ENCODE measurements at places on chromosomes 3 and 15. TPM values are rescaled to one million over a fixed set of nuclear protein-coding genes. Genes with fewer than 3 reads are reported as not detected.

DNA sequence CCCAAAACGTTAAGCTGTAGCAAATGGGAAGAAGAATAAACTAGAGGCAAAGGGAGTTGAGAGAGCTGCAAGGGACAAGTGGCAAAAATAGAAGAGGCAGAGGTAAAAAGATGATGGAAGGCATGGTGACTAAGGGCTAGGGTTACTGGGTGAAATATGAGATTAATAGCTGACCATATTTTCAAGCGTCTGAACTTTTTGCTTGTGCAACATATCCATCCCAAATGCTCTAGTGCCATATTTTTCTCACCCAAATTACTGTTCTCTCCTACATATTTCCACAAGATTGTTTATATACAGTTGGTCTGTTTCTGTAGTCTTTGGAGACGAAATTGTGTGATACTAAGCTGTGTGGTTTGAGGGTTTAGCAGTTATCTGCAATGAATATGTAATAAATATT lies 145.5 kb downstream of the GMNC start:
- no peaks in the 10 kb centered on the region for H3K4me1 ChIP-seq
- no peak for DNase-seq
- no peaks in the 10 kb centered on the region for H3K36me3 ChIP-seq
- H3K27me3 ChIP-seq = no peaks in the 10 kb centered on the region
- H3K27ac ChIP-seq = no peak overlapping the region
- no peak overlapping the region for H3K4me3 ChIP-seq

- H3K27ac ChIP-seq = peak overlapping the region; percentile 90
- peaks cover 11% of the 10 kb centered on the region for H3K36me3 ChIP-seq
- H3K4me1 ChIP-seq = peaks cover 75% of the 10 kb centered on the region
- H3K27me3 ChIP-seq = no peaks in the 10 kb centered on the region
- H3K4me3 ChIP-seq = peak overlapping the region; percentile 81
Measured at GRCh38 chr3:106333911-106334618, 465.3 kb upstream of the CBLB start.

DNA sequence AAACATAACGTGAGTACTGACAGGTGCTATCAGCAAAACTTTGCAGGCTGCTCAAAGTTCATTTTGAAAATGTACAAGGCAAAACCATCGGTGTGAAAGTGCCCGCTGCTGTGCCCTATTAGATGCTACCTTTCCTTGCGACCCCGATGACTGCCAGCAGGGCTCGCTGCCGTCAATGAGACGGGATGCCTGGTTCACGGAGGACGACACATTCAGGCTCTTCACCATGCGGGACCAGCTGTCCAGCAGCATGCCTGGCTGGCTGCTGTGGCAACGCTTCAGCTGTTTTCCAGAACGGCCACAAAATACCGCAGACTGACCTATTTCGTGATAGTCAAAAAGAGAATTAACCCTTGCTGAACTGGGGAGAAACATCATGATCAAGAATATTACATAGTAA lies 92.7 kb upstream of the OCA2 start:
- H3K27me3 ChIP-seq = no peaks in the 10 kb centered on the region
- no peak overlapping the region for H3K4me3 ChIP-seq
- no peak for DNase-seq
- H3K4me1 ChIP-seq = peaks cover 8% of the 10 kb centered on the region

- no peak overlapping the region for H3K27ac ChIP-seq
- H3K36me3 ChIP-seq = peaks cover 7% of the 10 kb centered on the region
- no peaks in the 10 kb centered on the region for H3K4me1 ChIP-seq
- no peak for DNase-seq
- H3K4me3 ChIP-seq = no peak overlapping the region
Measured at GRCh38 chr3:175246234-175246633, 387.1 kb downstream of the NAALADL2 start.

GRCh38 chr15:74988007-74988800 lies 7.2 kb upstream of the SCAMP5 start:
- no peaks in the 10 kb centered on the region for H3K36me3 ChIP-seq
- peaks cover 28% of the 10 kb centered on the region for H3K27me3 ChIP-seq
- no peak for DNase-seq
- peaks cover 5% of the 10 kb centered on the region for H3K4me1 ChIP-seq
- H3K27ac ChIP-seq = no peak overlapping the region

GRCh38 chr15:36903195-36903594 lies 197.2 kb downstream of the MEIS2 start:
- H3K36me3 ChIP-seq = no peaks in the 10 kb centered on the region
- peaks cover 6% of the 10 kb centered on the region for H3K27me3 ChIP-seq
- H3K27ac ChIP-seq = no peak overlapping the region

GRCh38 chr3:47580481-47580880 lies 1.8 kb upstream of the CSPG5 start:
- no peak for DNase-seq
- H3K4me1 ChIP-seq = no peaks in the 10 kb centered on the region
- no peak overlapping the region for H3K27ac ChIP-seq
- H3K36me3 ChIP-seq = no peaks in the 10 kb centered on the region
- H3K4me3 ChIP-seq = peak overlapping the region; percentile 30
- H3K27me3 ChIP-seq = peaks cover 15% of the 10 kb centered on the region

DNA sequence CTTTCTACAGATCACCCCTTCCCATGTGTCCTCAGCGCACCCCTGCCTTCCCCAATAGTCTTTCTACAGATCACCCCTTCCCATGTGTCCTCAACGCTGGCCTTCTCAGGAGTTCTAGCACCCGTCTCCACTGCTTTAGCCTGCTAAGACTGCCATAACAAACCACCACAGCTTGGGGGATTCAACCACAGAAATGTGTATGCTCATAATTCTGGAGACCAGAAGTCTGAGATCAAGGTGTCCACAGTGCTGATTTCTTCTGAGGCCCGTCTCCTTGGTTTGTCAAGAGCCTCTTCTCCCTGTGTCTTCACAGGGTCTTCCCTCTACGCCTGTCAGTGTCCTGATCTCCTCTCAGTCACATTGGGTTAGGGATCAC lies 68.1 kb upstream of the CGNL1 start:
- no peak overlapping the region for H3K27ac ChIP-seq
- H3K4me3 ChIP-seq = no peak overlapping the region
- peaks cover 11% of the 10 kb centered on the region for H3K27me3 ChIP-seq
- peaks cover 6% of the 10 kb centered on the region for H3K4me1 ChIP-seq
- no peak for DNase-seq
- no peaks in the 10 kb centered on the region for H3K36me3 ChIP-seq

- no peaks in the 10 kb centered on the region for H3K27me3 ChIP-seq
- no peak overlapping the region for H3K27ac ChIP-seq
- H3K36me3 ChIP-seq = no peaks in the 10 kb centered on the region
- no peak overlapping the region for H3K4me3 ChIP-seq
- no peaks in the 10 kb centered on the region for H3K4me1 ChIP-seq
Measured at GRCh38 chr15:64763462-64763861, 11.9 kb downstream of the RBPMS2 start.

DNA sequence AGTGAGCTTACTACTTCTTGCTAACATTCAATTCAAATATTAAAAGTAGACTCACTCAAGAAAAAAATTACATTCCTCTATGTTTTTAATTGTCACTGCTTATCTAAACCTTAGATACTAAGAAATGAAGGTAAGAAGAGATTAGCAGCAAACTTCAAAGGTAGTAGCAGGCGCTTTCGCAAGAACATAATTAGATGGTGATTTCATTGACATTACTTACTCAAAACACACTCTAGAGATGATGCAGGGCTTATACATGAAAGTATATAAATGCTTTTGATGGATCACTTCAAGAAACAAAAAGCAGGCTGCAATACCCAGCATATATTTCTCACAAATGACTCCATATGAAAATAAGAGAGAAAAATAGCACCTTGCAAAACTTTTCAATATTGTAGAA lies 86.8 kb downstream of the FSIP1 start:
- peaks cover 9% of the 10 kb centered on the region for H3K4me1 ChIP-seq
- DNase-seq = no peak
- H3K36me3 ChIP-seq = no peaks in the 10 kb centered on the region
- H3K4me3 ChIP-seq = no peak overlapping the region
- H3K27ac ChIP-seq = no peak overlapping the region

- H3K4me1 ChIP-seq = peaks cover 2% of the 10 kb centered on the region
- DNase-seq = no peak
- peak overlapping the region; percentile 25 for H3K4me3 ChIP-seq
Measured at GRCh38 chr3:122146466-122146865, 37.0 kb upstream of the CASR start.

DNA sequence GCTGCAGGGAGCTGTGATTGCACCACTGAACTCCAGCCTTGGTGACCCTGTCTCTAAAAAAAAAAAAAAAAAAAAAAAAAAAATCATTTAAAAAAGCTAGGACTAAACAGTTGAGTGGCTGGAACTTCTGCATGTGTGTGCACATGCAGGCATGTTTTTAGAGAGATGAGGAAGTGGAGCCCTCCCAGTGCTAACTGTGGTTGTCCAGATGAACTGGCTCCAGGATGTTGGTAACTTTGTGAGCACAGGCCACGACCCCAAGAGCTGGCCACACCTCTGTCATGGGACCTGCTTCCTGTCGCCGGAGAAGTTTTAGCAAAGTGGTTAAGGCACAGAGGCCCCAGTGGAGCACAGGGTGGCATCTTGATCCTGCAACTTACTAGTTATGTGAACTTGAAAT lies 27.0 kb downstream of the CHCHD6 start:
- DNase-seq = no peak
- H3K27ac ChIP-seq = no peak overlapping the region
- no peaks in the 10 kb centered on the region for H3K27me3 ChIP-seq
- no peak overlapping the region for H3K4me3 ChIP-seq
- peaks cover 6% of the 10 kb centered on the region for H3K4me1 ChIP-seq

- no peaks in the 10 kb centered on the region for H3K36me3 ChIP-seq
- no peak overlapping the region for H3K4me3 ChIP-seq
Measured at GRCh38 chr3:59632760-59633573, 583.1 kb upstream of the CFAP20DC start.

DNA sequence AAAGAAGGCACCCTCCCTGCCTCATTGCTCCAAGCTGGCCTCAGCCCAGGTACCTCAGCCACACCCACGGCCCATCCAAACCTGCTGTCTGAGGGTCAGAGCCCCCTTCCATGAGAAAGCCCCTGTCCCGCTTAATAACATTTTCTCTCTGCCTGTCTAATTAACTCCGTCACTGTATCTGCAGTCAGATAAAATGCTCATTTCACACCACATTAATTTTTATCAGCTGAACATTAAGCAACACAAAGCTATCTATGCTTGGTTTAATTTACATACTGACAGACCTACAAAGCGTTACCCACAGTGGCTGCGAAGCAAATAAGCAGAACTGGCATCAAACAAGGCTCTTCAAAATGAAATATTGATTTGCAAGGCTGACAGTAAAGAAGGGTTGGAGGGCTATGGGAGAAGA lies 309.8 kb upstream of the ICE2 start:
- peaks cover 15% of the 10 kb centered on the region for H3K36me3 ChIP-seq
- no peak for DNase-seq
- no peak overlapping the region for H3K27ac ChIP-seq
- peaks cover 13% of the 10 kb centered on the region for H3K4me1 ChIP-seq
- H3K4me3 ChIP-seq = no peak overlapping the region

DNA sequence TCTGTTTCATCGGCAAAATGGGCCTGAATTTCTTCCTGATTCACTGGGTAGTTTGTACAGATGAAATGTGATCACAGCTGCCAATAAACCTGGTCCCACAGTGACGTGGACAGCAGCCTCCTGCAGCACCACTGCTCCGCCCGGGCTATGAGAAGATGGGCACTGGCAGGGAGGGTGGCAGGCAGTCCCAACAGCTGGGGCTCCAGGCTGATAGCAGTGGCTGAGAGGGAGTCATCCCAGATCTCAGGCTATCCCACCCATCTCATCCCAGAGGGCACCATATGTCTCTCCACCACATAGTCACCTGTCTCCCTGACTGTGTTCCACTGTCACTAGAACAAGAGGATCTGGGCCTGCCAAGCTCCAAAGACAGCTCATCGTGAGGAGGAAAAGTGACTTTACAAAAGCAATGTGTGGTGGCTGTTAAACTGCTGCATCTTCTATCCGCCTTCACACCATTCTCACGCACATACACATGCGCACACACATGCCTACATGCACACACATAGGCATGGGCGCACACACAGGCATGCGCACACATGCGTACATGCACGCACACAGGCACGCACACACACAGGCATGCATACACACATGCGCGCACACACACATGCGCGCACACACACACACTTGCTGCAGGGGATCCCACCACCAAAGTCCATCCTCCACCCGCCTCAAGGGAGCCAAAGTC lies 46.2 kb downstream of the RGMA start:
- H3K27ac ChIP-seq = no peak overlapping the region
- H3K4me3 ChIP-seq = no peak overlapping the region
- peaks cover 15% of the 10 kb centered on the region for H3K4me1 ChIP-seq
- peak; percentile 16 for DNase-seq
- peaks cover 9% of the 10 kb centered on the region for H3K36me3 ChIP-seq
- H3K27me3 ChIP-seq = no peaks in the 10 kb centered on the region

DNA sequence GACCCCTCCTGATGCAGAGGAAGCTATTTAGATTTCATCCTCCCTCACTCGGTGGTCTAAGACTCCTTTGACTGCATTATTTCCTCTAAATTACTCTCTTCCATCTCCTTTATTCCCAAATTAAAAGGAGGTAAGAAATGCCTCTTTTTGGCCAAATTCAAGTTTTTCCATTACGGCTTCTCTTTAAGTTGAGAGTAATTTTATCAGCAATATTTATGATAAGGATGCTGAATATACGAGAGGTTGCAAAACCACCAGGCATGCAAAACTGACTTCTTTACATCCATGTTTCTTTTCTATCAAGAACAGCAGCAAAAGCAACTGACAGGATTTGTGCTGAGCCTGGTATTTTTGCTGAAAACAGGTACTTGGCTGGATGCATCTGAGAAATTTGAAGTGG lies 262.0 kb upstream of the RARB start:
- no peak overlapping the region for H3K27ac ChIP-seq
- no peak overlapping the region for H3K4me3 ChIP-seq
- peaks cover 5% of the 10 kb centered on the region for H3K36me3 ChIP-seq
- no peaks in the 10 kb centered on the region for H3K27me3 ChIP-seq
- DNase-seq = no peak
- no peaks in the 10 kb centered on the region for H3K4me1 ChIP-seq

DNA sequence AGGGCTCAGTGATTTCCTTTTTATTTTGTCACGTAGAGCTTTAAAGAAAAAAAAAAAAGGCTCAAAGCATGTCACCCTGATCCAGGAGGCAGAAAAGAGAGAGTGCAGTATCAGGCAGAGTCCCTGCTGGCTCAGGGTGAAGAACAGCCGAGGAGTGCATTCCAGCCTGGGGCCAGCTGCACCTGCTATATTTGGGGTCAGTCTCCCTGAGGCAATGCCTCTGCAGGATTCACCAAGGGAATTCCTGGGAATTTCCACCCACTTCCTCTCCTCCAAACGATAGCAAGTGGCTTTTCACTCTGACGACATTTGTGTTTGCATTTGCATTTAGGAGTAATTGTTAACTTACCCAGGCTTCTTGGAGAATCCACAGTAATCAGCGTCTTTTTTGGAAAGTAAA lies 202.9 kb upstream of the CTNNB1 start:
- no peak overlapping the region for H3K27ac ChIP-seq
- DNase-seq = no peak
- no peaks in the 10 kb centered on the region for H3K4me1 ChIP-seq
- H3K36me3 ChIP-seq = no peaks in the 10 kb centered on the region
- no peak overlapping the region for H3K4me3 ChIP-seq

GRCh38 chr3:149626671-149627070 lies 31.2 kb downstream of the WWTR1 start:
- H3K4me1 ChIP-seq = no peaks in the 10 kb centered on the region
- H3K36me3 ChIP-seq = no peaks in the 10 kb centered on the region
- no peak overlapping the region for H3K27ac ChIP-seq
- H3K4me3 ChIP-seq = no peak overlapping the region
- no peak for DNase-seq

The NMNAT3 gene
- total RNA-seq = 3.4 TPM

The ECE2 gene
- total RNA-seq = not detected

The HRH1 gene
- 0.14 TPM for total RNA-seq

The SLC9C1 gene
- total RNA-seq = not detected

The ADGRG7 gene
- not detected for total RNA-seq

The COL6A6 gene
- total RNA-seq = not detected
